ENCODE measurements at places on chromosomes 4 and X.

GRCh38 chr4:6916587-6917460, 7.2 kb downstream of the TBC1D14 start:
- DNase-seq, result peak; percentile 49

DNA sequence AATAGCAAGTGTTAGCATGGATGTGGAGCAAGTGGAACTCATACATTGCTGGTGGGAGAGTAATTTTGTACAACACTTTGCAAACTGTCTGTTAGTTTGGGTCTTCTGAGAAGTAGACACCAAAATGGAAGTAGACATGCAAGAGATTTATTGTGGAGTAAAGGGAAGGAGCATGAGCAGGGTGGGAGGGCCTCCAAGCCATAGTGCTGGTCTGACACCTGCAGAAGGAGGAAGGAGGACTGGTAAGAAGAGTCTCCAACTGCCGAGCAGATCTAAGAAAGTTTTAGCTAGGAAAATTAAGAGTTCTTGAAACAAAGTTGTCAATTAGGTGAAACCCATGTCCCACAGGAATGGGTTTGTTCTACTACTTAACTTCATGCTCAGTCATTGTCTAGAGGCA, 64.0 kb upstream of the DDIT4L start:
- no peak for DNase-seq

DNA sequence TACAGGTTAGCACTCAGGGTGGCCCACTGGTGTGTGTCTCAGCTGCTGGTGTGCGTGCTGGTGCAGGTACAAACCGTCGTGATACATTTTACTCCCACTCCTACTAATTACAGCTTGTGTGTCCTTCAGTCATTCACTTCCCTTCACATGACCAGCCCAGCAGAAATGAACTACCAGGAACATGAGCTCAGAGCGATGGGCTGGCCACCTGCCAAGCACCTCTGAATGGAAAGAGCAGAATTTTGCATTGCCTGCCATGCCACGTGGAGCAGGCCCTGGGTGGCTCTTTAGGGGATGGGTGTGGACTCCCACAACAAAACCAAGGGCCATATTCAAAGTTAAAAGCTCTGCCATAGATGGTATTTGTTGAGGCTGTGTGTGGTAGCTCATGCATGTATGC, 58.9 kb upstream of the PGM2 start:
- DNase-seq, result no peak

DNA sequence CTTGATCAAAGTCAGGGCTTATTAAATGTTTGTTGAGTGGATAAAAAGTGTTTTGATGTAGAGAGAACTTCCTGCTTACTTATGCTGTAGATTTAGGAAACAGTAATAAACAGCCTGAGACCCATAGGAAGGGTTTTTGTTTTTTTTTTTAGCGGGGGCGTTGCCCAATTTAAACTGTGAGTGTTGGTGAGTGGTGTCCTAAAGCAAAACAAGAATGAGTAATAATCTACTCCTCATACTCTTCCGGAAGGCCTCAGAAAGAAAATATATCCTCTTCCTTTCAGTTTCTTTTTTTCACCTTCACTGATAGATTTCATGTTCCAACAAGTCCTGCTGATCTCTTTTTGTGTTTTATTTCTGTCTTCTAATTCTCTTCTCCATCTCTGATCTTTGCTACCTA, 104.4 kb upstream of the SCML1 start:
- no peak for DNase-seq

- DNase-seq, result no peak
Observed at GRCh38 chr4:12446657-12447185, 1018.0 kb upstream of the HS3ST1 start.

- no peak for DNase-seq
Observed at GRCh38 chr4:187125062-187125461, 401.4 kb upstream of the FAT1 start.

DNA sequence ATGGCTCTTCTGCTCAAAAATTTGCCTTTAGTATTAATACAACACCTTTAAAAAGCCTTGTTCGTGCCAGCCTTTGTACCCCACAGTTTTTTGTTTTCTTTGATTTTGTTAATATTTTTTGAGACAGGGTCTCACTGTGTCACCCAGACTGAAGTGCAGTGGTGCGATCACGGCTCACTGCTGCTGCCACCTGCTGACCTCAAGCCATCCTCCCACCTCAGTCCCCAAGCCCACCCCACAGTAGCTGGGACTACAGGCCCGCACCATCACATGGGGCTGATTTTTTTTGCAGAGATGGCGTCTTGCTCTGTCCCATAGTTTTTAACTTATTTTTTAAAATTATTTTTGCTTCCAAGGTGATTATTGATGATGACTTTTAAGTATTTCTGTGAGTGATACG, 134.0 kb downstream of the HTR2C start:
- DNase-seq, result peak; percentile 35

DNA sequence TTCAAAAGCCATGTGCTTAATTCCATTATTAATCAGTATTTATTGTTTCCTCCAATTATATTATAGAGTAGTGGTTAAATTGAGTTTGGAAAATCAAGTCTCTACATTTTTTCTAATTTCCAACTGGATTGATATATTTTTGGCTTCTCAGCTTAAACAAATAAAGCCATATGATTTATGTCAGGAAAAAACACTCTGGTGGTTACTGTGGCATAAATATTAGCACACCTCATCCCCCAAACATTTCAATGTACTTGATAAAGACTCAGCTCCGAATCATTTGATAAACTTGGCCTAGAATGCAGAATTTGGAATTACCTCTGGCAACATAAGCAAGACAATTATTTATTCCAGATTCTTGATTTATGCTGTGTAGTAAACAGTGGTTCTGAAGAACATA, 2313.8 kb downstream of the ARAP2 start:
- DNase-seq, result no peak

- no peak for DNase-seq
Observed at GRCh38 chr4:172975651-172976229, 192.9 kb upstream of the GALNT7 start.

DNA sequence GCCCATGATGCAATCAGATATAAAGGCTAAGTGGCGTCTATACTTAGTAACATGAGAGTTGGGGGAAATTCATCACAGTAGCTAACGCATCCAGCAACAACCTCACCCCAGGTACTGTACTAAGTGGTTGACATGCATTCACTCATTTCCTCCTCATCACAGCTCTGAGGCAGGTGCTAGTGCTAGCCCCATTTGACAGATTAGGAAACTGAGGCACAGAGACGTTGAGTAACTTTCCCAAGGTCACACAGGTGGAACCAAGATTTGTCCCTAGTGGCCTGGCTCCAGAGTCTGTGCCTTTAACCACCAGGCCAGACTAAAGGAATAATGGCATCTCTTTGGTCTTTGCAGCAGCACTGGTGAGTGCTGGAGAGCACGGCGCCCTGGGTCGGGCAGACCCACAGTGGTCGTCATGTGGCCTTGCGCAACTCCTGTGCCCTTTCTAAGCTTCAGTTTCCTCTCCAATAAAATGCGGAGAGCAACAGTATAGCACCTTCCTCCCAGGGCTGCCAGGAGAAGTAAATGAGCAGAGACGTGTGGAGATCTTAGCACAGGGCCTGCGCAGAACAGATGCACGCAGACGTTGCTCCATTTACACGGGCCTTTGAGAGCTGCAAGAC, 186.4 kb downstream of the BCOR start:
- no peak for DNase-seq

DNA sequence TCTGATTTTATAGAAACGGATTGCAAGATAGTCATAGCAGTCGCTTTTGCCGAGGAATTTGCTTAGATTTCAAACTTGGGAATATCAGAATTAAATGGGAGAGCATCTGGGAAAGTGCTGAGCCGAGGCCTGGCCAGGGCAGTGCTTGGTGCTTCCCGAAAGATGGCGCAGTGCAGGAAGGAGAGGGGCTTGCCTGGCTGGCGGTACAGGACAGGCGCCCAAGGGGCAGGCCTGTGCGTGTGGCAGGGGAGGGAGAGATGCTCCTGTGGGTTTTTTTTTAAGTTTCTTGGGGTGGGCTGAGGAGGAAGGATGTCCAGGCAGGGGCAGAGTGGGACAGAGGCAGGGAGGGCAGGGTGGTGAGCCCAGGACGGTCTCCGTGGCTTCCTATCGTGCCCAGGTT, 241.1 kb downstream of the AFAP1 start:
- no peak for DNase-seq

DNA sequence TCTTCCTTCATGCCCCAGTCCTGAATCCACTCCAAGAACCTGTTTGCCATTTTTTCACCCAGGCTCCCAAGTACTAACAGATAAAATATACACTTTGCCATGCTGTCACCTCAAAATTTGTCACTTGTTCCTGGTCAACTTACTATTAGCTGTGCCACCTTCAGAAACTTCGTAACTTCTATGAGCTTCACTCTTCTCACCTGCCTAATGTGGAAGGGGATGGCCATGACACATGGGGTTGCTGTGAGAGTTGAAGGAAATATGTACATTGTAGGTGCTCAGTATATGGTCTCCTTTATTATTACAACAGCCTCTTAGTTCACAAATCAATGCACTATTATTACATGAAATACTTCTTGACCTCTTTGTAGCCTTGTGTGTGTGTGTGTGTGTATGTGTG, 10.4 kb downstream of the TMSB4X start:
- no peak for DNase-seq

DNA sequence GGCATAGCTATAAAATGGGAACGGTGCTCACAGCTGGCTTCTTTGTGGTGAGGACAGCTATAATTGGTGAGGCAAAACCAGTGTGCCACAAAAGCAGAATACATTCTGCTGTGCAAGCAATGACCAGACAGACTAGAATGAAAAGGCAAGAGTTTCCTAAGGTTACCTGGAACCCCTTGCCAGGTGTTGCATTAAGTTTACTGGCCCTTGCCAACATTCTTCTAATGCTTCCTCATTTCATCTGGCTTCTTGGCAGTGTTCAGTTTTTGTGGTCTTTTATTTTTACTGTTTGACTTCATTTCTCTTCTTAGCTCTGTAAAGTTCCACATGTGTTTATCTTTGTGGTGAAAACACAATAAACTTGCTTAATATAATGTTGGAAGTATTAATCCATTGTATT, 131.4 kb downstream of the PTTG2 start:
- no peak for DNase-seq

DNA sequence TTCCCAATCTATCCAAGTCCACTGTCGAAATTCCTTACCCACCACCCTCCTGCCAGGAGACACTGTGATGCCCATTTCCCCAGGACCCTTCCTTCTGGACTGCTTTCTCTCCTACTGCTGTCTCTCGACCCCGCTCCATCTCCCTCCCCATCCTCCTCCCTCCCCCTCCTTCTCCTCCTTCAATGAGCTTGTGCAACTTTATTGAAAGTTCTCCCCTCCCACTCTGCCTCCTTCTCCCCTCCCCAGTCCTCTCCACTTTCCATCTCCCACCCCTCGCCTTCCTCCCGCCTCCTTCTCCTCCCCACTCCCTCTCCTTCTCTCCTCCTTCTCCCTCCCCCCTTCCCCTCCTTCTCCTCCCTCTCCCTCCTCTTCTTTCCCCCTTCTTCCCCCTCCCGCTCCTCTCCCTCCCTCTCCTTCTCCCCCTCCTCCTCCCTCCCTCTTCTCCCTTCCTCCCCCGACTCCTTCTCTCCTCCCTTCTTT, 116.6 kb upstream of the FAT1 start:
- no peak for DNase-seq

DNA sequence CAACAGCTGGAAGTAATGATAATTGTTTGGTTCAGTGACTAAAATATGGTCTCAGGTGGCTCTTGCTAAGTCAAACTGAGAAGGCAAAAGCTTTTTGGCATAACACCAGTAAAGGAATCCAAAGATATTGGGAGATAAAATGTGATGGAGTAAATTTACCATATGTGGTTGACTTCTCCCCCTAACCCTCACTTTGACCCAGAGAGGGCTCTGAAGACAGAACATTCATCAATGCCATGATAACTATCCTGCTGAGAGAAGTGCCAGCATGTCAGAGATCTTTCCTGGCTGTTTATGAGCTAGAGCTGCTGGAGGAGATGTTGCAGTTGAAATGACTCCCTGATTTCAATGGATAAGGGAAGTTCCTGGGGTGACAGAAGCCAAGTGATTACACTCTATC, 213.4 kb downstream of the SPCS3 start:
- DNase-seq, result no peak

GRCh38 chr4:161132715-161133425, 1030.9 kb downstream of the FSTL5 start:
- no peak for DNase-seq

DNA sequence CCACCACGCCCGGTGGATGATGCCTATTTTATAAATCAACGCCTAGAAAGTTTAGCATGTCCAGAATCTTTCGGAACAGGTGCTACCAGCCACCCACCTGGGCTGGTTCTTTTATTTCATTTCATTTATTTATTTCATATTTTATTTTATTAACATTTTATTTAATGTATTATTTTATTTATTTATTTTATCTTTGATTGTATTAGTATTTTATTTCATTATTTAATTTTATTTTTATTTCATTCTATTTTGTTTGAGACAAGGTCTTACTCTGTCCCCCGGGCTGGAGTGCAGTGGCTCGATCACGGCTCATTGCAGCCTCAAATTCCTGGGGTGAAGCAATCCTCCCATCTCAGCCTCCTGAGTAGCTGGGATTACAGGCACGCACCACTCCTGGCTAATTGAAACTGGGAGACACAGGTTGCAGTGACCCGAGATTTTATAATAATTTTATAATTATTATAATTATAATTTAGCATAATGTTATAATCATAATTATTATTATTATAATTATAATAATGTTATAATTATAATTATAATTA, 187.2 kb downstream of the SHOX start:
- no peak for DNase-seq

DNA sequence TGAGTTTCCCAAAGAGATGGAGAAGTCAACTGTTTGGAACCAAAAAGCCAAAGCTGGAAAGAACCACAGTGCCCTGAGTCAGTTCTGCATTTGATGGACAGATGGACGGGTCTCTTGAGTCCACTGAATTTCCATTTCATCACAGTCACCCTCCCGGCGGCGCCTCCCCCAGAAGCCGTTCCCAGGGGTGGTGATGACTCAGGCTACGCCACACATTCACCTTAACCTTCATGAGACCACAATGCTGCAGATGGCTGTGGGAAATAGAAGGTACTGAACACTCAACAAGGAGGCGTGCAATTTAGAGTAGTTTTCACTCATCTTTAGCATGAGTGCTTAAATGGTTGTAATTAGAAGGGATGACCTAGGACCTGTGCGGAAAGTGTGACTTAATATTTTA, 61.3 kb downstream of the STOX2 start:
- DNase-seq, result no peak

DNA sequence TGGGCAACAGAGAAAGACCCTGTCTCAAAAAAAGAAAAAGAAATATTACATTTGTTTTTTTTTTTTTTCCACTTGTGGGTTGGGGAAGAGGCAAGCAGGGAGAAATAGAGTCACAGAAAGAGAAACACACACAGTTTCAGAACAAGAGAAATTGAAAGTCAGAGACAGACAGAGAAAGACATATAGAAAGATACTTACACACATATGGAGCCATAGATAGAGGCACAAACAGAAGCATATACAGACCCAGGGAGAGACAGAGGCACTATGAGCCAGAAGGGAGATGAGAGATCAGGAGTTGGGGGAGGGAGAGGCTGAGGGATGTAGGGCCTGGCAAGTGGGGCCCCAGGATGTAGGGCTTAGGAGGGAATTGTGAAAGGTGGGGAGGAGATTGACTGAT, 55.2 kb upstream of the GIMD1 start:
- no peak for DNase-seq

DNA sequence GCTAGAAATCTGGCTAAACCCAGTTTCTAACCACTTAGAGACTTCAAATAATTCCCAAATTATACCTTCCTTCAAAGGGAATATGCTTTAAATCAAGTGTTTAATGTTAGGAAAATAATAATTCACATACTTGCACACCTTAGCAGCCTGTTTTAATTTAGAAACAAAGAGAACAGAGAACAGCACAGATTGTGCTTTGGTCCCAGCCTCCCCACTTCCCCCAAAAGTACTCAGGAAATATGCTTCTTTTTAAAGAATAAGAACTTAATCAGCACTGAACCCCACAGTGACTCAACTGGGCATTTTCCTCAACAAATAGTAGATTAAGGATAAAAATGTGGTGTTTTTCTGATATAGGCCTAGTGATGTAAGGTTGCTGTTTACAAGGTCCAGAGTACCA, 295.8 kb downstream of the GBA3 start:
- no peak for DNase-seq
